ENCODE measurements at places on chromosomes 16 and 17. TPM values are rescaled to one million over a fixed set of nuclear protein-coding genes. Genes with fewer than 3 reads are reported as not detected.

The MAPK8IP3 gene
- 24.5 TPM for total RNA-seq

The DNAI2 gene
- not detected for total RNA-seq

The SULT1A1 gene
- total RNA-seq: 257 TPM

The STH gene
- 1.0 TPM for total RNA-seq

The PLCG2 gene
- total RNA-seq: 3.9 TPM

The SOCS3 gene
- 22.9 TPM for total RNA-seq

The KRTAP3-1 gene
- not detected for total RNA-seq

The MYH8 gene
- total RNA-seq: not detected

The MT1A gene
- not detected for total RNA-seq

The SOX15 gene
- total RNA-seq: not detected

The STUB1 gene
- 482 TPM for total RNA-seq

The SLX1B gene
- 49.4 TPM for total RNA-seq

The FSCN2 gene
- total RNA-seq: 1.6 TPM

The GDPD3 gene
- not detected for total RNA-seq

The RCVRN gene
- not detected for total RNA-seq

The KRT33B gene
- total RNA-seq: not detected

The KRTAP9-8 gene
- total RNA-seq: not detected

The MGRN1 gene
- 14.1 TPM for total RNA-seq

The SMG6 gene
- 20.3 TPM for total RNA-seq

The GPR139 gene
- total RNA-seq: not detected

The C17orf107 gene
- 4.8 TPM for total RNA-seq

The OTOP2 gene
- not detected for total RNA-seq

The SEPTIN1 gene
- not detected for total RNA-seq

The QPRT gene
- 101 TPM for total RNA-seq

The EPN3 gene
- 0.32 TPM for total RNA-seq

The FBXW10 gene
- total RNA-seq: 0.67 TPM

The CD19 gene
- 0.37 TPM for total RNA-seq

The CDRT15L2 gene
- total RNA-seq: not detected

The CLDN6 gene
- not detected for total RNA-seq
